Stimulated activated CD4-positive, alpha-beta T cell treated with anti-CD3 and anti-CD28 coated beads, Interleukin-12 subunit alpha, Interleukin-12 subunit beta, amount 100 ng/mL, for 24 hours (primary cell): ENCODE measurements at places on chromosomes 12 and 14.

- no peak for DNase-seq
Measured at GRCh38 chr12:119666226-119666795, 1.6 kb upstream of the PRKAB1 start.

DNA sequence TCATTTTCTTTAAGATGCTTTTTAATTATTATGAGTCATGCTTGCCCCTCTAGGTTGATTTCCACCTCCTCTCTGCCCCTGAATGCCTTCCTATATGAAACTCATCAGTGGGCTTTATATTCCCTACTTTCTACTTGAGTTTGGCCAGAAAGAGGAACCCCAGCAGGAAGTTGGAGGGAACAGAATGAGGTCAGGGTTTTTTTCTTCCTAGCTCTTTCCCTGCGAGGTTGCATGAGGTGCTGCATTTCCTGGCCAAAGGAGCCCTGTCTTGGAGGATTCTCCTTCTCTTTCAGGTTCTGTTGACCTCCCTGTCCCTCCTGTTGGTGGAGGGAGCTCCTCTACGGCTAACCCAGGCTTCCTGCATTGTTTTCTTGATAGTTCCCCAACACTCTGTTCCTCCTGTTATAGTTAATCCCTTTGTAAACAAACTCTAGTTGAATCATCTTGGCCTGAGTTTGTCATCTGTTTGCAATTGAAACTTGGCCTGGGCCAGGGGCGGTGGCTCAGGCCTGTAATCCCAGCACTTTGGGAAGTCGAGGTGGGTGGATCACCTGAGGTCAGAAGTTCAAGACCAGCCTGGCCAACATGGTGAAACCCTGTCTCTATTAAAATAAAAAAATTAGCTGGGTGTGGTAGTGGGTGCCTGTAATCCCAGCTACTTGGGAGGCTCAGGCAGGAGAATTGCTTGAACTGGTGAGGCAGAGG is 15.3 kb upstream of the SPIC start:
- DNase-seq = no peak

GRCh38 chr12:12546314-12546772 is 16.3 kb downstream of the DUSP16 start:
- no peak for DNase-seq

- no peak for DNase-seq
Measured at GRCh38 chr12:63196168-63196567, 45.2 kb upstream of the AVPR1A start.

GRCh38 chr12:2876431-2877046 is 435 bp downstream of the FOXM1 start:
- DNase-seq = no peak

- no peak for DNase-seq
Measured at GRCh38 chr12:91144053-91144452, 32.8 kb upstream of the LUM start.

- no peak for DNase-seq
Measured at GRCh38 chr14:81927070-81927469, 393.4 kb upstream of the SEL1L start.

- DNase-seq = no peak
Measured at GRCh38 chr14:100102156-100102785, 37.0 kb downstream of the EVL start.

DNA sequence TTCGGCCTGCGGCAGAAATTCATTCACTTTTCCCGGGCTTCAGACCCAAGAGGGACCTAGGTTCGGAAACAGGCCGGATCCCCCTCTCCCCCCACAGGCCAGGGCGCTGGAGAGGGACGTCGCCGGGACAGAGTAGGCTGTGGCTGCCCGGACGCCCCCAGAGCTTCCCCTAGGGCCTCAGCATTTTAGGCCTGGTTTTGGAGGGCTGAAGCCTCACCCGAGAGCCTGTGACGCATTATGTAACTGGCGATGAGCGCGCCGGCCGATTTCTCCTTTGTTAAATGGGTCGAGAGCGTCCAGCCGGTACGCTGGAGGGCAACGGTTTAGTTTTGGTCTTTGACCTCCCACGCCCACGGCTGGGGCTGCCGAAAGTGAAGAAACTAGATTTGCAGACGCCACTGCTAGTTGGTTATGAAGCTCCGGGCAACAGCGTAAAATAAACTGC is 657 bp downstream of the PEBP1 start:
- peak; percentile 24 for DNase-seq

- DNase-seq = no peak
Measured at GRCh38 chr14:69303086-69303485, 43.1 kb downstream of the GALNT16 start.

GRCh38 chr12:64749461-64750200 is 9.6 kb downstream of the GNS start:
- DNase-seq = no peak

- no peak for DNase-seq
Measured at GRCh38 chr12:229441-230191, 15.7 kb upstream of the SLC6A12 start.
